ENCODE measurements at places on chromosomes 16 and 17.

DNA sequence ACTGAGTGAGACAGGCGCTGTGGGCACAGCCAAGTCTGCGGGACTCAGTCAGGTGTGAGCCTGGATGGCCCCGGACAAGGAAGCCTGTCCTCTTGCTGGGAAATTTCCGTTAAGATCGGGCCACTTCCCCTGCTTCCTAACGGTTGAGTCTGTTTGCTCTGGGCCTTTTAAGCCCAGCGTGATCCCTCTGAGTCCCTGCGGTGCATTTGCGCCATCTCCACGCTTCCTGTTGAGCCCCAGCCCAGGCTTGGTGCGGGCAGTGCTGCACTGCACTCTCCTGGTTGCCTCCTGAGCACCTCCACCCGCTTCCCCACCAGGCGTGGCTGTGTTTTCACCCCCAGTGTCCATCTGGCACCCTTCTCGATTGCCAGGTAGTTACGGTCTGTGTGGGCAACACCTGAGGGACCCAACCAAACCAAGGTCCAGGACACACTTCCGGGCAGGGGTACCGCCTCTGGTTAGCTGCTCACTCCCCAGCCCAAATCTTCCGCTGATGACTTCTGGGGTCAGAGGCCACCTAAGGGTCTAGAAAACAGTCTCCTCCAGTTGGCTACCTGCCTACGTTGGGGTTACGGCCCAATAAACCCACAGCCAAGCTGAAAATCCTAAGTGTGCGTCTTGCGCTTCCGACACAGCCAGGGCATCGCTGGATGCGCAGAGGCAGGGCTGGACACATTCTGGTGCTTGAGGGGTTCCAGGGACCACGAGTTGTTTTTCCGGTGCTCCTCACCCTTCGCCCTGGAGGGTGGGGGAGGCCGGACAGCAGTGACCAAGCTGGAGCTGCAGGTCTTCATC, 1.4 kb upstream of the SLC25A10 start:
- DNase-seq, result no peak

GRCh38 chr17:28199115-28199514, 119.9 kb upstream of the TMEM97 start:
- DNase-seq, result no peak

DNA sequence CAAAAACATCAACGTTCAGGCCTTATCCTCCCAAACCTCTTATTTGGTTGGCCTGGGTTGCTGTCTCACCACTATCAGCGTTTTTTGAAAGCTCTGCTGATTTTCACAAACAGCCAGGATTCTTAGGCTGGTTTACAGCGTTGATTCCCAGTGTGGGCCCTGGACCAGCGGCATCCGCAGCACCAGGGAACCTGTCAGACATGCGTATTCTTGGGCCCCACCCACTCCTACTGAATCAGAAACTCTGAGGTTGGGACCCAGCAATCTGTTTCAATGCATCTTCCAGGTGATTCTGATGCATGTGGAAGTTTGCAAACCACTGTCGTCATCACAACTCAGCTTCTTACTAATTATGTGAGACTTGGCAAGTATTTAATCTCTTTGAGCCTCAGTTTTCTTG, 58.5 kb downstream of the RGS9 start:
- DNase-seq, result no peak

- no peak for DNase-seq
Observed at GRCh38 chr16:29991571-29991904, 3.9 kb downstream of the HIRIP3 start.

DNA sequence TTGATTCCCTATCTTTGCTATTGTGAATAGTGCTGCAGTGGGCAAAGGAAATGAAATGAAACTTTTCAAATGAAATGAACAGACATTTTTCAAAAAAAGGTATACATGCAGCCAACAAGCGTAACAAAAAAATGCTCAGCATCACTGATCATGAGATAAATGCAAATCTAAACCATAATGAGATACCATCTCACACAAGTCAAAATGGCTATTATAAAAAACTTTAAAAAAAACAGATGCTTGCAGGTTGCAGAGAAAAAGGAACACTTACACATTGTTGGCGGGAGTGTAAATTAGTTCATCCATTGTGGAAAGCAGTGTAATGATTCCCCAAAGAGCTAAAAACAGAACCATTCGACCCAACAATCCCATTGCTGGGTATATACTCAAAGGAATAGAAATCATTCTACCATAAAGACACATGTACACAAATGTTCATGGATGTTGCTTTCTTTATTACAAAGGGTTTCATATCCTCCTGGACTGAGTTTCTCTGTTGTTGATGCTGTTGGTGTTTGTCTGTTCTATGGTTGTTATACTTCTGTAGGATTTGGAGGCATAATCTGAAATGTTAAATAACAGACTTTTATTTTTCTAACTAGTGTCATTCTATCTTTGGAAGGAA, 99.3 kb upstream of the SOX9 start:
- no peak for DNase-seq

- no peak for DNase-seq
Observed at GRCh38 chr16:85190572-85190971, 78.3 kb upstream of the CIBAR2 start.

DNA sequence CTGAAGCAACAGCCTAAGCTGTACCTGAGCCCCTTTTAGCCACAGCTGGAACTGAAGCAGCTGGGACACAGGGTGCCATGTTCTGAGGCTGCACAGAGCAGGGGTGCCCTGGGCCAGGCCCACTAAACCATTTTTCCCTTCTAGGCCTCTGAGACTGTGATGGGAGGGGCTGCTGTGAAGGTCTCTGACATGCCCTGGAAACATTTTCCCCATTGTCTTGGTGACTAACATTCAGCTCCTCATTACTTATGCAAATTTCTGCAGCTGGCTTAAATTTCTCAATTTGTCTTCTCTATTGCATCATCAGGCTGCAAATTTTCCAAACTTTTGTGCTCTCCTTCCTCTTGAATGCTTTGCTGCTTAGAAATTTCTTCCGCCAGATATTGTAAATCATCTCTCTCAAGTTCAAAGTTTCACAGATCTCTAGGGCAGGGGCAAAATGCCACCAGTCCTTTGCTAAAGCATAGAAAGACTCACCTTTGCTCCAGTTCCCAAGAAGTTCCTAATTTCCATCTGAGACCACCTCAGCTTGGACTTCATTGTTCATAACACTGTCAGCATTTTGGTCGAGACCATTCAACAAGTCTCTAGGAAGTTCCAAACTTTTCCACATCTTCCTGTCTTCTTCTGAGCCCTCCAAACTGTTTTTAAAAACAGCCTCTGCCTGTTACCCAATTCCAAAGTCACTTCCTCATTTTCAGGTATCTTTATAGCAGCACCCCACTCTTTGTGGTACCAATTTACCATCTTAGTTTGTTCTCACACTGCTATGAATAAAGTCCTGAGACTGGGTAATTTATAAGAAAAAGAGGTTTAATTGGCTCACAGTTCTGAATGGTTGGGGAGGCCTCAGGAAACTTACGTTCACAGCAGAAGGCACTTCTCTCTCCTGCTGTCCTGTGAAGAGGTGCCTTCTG, 49.8 kb downstream of the TMEM100 start:
- no peak for DNase-seq

- DNase-seq, result no peak
Observed at GRCh38 chr17:78124081-78124835, 4.3 kb downstream of the TMC6 start.

DNA sequence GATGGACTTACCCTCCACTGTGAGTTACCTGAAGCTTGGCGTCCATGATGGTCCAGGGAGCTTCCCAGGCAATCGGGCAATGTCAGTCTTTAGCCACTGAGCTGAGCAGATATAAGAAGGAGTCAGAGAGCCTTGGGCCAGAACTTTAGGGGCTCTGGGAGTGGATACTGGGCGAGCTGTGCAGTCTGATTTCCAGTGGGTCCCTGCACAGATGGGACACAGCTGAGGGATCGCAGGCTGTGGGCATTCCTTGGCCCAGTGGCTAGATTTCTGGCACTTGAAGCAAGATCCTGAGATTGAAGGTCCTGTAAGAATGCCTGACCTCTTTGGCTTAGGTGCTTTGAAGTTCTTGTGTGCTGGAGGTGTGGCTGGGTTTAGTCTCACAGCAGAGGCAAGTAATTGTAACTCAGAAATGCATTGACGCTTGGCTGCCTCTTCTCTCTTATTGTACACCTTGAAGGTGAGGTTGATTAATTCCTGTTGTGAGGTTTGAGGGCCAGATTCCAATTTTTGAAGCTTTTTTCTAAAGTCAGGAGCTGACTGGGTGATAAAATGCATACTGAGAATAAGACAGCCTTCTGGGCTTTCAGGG, 2283.8 kb downstream of the TP53TG3F start:
- no peak for DNase-seq

DNA sequence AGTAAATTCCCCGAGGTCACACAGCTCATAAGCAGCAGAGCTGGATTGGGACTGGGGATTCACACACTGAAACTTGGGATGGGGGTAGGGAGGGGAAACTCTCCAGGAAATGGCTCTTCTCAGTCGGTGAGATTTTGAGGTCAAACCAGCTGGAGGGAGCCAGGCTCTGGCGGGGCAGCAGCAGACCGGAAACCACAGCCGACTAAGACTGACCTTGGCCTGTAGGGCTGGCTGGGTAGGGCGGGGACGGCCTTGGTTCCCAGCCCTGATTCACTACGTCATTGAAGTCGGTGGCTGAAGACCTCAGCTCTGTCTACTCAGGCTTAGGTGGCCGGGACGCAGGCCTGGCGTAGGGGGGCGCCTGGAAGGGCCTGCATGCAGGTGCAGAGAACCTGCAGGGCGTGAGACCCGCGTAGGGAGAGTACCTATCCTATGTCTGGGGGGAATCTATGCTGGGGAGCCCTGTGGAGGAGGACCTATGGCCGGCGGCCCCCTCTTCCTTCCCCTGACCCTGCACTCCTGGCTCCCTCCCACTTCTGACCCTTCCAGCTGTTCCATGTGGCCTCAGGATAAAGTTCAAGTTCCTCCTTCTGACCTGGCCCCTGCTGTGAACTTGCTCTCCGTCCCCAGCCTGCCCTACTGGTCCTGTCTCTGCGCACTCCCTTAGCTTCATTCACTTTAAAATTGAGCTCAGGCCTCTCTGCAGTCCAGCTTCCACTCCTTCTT, 11.9 kb upstream of the SLC4A1 start:
- DNase-seq, result no peak

DNA sequence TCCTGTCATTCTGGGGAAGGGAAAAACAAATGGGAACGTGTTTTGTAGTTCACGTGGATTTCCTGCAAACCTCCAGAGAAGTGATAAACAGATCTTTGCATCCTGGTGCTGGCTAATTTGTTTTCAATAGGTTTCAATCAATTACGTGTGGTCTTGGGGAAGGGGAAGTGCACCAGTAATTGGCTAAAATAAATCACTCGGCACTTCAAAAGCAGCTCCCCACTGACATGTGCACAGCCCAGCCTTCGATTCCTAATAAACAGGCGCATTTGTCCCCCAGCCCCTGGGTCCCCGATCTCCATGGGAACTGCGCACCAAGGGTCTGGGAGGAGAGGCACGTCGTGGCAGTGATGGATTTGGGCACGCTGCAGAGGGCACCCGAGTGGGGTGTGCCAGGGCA, 112.9 kb upstream of the GSE1 start:
- DNase-seq, result no peak

GRCh38 chr16:57062329-57062728, 30.1 kb upstream of the CPNE2 start:
- DNase-seq, result no peak

DNA sequence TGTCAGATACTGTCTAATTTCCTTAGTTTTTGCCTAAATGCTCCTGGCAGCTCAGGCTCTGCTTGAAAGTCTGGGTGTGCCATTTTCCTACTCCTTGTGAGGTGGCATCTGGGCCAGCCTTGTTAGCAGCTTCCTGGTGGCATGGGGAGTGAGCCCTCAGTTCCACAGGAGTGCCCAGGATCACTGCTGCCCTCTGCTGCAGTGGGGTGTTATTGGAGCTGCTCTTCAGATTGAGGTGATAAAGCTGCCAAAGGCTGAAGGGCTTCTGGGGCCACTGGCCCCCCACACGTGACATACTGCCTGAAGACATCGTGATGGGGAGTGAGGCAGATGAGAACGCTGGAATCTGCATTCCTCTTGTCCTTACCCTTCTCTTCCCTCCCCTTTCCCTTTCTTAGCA, 27.4 kb downstream of the CEP95 start:
- DNase-seq, result no peak

DNA sequence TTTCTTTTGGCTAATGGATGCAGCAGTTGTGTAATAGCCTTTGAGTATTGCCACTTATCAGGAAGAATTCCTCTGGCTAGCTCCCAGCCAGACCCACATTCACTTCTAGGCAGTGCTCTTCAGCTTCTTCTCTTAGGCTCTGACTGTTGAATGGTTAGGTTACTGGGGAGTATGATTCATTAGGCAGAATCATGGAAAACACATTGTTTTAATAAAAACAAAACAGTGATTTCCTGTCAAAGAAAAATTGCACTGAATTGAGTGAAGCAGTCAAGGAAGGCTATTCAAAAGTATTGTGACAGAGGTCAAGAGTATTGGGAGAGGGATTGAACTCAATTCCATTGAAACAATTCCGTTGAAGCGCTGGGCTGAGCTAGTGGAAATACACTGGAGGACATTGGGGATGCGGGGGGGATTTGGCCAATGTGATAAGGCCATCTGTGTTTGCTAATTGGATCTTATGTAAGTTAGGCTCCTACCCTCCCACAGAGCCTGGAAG, 68.0 kb downstream of the CNTNAP4 start:
- no peak for DNase-seq

GRCh38 chr16:71311553-71312158, 22.5 kb upstream of the CMTR2 start:
- DNase-seq, result no peak

GRCh38 chr17:82327757-82328140, 5.8 kb downstream of the SECTM1 start:
- DNase-seq, result no peak

GRCh38 chr16:84605339-84605848, 12.5 kb downstream of the COTL1 start:
- no peak for DNase-seq

GRCh38 chr17:2723505-2723996, 12.0 kb upstream of the CLUH start:
- no peak for DNase-seq

- DNase-seq, result no peak
Observed at GRCh38 chr17:6352801-6353560, 81.9 kb downstream of the AIPL1 start.

DNA sequence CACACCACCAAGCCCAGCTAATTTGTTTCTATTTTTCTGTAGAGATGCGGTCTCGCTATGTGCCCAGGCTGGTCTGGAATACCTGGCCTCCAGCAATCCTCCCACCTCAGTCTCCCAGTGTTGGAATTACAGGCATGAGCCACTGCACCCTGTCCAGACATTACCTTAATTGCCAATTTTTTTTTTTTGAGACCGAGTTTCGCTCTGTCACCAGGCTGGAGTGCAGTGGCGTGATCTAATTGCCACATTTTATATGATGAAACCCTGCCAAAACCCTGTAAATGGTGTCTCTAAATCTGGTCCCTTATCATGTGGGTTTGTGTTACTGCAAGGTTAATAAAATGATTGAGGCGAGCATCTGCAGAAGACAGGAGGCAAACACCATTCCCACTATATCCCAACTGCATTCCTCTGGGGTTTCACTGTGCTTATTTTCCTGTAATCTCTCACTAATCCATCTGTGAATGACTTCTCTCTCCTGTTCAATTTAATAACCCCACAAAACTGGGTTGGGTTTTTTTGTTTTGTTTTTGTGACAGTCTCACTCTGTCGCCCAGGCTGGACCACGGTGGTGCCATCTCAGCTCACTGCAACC, 19.4 kb upstream of the TRIM25 start:
- DNase-seq, result no peak

- DNase-seq, result no peak
Observed at GRCh38 chr17:80671039-80671824, 126.6 kb downstream of the RPTOR start.

- no peak for DNase-seq
Observed at GRCh38 chr16:83356266-83356665, 451.5 kb upstream of the HSBP1 start.
